ENCODE measurements at places on chromosomes 7 and 10. TPM values are rescaled to one million over a fixed set of nuclear protein-coding genes. Genes with fewer than 3 reads are reported as not detected.

TMEM229A gene
- total RNA-seq, result not detected

SPRN gene
- total RNA-seq, result 0.35 TPM

- no peak for DNase-seq
Measured at GRCh38 chr7:105786520-105787470, 89.6 kb downstream of the ATXN7L1 start.

DNA sequence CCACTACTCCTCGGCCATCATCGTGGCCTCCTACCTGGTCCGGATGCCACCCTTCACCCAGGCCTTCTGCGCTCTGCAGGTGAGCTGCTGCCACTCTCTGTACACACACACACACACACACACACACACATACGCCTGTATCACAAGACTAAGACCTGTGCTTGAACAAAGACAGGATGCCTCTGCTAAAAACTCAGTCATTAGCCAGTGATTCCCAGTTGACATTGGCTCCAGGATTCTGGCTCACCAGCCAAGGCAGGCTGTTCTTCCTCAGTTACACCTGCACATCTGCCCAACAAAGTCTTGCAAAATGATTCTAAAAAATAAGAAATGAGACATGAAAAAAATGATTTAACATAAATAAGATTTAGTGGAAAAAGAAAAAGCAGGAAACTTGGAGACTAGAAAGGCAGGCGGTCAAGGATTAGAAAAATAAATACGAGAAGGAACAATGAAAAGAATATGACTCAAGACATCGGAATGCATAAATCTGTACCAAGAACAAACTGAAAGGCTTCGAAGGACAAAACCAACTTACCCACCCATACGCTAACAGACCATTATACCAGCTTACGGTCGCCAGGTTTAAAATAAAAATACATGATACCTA, 7.4 kb upstream of the LRRC18 start:
- peak; percentile 9 for DNase-seq

FAM13C gene
- total RNA-seq, result not detected

- DNase-seq, result no peak
Measured at GRCh38 chr7:20364571-20365196, 34.0 kb downstream of the ITGB8 start.

TWIST1 gene
- total RNA-seq, result not detected

DNA sequence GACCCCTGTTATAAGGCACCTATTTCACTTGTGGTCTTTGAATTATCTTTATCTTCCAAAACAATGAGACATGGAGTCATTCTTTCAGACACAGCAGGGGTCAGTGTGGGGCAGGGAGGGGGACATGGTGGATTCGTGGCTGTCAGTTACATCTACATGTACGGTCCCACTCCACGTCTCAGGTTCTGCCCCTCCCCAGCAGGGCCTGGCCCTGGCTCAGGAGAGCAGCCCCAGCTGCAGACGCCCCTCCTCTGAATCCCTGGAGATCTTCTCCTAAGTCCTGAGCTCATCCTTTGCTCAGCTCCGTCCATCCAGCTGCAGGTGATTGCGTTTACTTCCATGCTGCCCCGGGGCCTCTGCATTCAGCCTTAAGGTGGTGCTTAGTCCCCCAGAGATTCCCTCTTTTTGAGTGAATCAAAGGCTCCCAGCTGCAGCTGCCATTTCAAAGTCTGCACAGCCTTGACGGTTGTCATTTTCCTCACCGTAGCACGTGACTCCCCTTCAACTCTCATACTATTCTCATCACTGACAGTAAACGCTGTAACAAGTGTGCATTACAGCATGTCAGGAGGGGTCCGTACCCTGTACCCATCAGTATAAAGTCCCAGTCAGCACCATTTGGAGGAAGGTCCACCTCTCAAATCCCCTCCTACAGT, 113.4 kb upstream of the TCERG1L start:
- DNase-seq, result no peak

GIMAP1 gene
- not detected for total RNA-seq

STEAP2 gene
- total RNA-seq, result 7.1 TPM

CWF19L1 gene
- total RNA-seq, result 21.9 TPM

DNA sequence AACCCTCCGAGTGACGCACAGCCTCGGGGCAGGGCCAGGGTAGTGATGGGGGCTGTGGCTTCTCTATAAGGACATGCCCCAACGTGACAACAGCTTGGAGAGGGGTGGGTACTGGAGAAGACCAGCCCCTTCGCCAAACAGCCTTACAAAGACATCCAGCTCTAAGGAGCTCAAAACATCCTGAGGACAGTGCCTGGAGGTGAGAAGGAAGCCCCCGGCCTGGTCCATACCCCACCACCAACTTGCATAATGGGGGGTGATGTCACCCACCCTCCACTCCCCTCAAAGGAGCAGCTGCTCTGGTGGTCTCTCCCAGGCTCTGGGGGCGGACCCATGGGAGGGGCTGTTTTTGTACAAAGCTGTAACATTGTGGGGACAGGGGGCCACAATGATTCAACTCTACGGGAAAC, 15.1 kb downstream of the PRSS2 start:
- DNase-seq, result no peak

OR6V1 gene
- not detected for total RNA-seq

DNA sequence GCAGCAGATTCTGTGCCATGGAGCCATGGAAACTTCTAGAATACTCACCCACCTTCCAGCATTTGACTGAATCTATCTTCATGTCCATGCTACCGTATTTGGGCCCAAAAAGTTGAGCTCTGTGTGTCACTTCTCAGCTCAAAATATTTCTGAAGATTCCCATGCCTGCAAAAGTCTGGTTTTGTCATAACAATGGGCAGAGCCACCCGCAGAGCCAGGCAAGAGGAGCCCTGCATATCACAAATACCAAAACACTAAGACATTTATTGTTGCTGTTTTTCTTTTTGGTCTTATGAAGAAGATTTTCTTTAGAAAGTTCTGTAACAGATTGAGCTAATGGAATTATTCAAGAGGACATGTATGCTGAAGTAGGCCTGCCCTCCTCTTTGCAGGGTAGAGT, 68.1 kb downstream of the PRTFDC1 start:
- DNase-seq, result no peak

DNA sequence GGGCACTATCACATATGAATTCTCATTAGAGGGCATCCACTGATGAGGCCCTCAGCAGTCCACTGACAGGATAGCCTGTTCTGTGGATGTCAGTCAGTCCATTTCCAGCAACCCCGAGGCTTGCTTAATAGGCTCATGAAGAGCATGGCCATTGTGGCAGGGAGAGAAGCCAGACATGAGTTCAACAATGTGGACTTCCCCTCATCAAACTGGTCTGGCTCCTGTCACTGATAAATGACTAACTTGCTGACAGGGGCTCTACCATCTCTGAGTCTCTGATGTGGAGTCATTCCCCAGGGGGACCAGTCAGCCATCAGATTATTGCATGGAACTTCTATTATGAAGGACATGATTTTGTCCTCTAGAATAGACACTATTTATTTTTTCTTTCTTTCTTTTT, 19.8 kb upstream of the TRIL start:
- DNase-seq, result no peak

CDK6 gene
- total RNA-seq, result 189 TPM

DNA sequence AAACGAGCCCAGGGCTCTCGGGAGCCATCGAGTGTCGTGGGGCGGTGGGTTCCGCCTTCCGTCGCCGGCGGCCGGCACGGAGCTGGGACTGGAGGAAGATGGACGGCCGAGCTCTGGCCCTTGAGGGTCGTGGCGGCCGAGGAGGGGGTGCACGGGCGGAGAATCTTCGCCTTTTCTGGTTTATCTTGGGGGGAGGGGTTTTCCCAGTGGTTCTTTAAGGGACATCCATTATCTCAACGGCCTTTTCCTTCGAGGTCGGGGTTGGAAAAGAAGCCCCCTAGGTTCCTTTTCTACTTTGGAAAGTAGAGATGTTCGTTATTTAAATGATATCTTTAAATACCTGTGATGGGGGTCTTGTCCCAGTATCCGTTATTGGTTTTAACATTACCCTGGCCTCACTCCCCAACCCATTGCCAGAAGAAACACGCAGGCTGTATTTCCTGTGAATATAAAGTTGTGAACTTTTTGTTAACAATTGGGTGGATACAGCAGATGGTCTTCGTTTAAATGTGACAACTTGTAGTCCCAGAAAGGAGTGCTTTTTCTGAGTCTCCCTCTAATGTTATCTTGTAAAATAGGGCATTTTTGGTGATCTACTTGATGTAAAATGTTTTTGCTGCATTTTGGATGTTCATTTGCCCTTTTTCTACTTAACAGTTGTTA, 765 bp downstream of the CCAR1 start:
- DNase-seq, result no peak

GRCh38 chr10:125779403-125780327, 4.0 kb upstream of the MMP21 start:
- peak; percentile 21 for DNase-seq

- peak; percentile 73 for DNase-seq
Measured at GRCh38 chr7:44473295-44473694, 17.2 kb downstream of the NUDCD3 start.

GRCh38 chr10:97673736-97674525, 13.1 kb downstream of the AVPI1 start:
- DNase-seq, result peak; percentile 76

DNA sequence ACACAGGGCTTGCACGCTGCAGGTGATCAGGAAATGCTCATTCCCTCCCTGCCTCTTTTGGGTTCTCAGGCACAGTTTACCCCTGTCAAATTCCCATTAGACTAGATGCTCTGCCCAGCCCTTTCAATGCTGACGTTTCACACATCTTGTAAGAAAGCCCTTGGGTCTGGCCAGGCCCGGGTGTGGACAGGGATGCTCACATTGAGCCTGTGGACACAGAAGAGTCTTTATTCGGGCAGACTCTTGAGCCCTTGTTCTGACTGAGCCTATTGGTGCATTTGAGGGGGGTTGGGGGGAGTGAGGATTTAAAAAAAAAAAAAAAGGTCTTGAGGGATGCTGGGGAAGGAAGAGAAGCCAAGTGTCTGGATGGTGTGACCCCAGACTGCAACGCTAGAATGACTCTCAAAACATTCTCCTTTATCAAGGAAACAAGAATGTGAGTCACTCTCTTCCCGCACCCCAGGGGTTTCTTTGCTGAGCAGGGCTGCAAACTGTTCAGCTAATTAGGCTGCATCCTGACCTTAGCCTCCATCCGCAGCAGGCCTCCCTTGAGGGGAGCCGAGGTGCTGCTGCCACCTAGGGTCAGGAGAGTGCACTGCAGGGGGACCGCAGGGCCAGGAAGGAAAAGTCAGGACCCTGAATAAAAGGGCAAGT, 53.6 kb upstream of the TMEM72 start:
- DNase-seq, result peak; percentile 50

RGR gene
- total RNA-seq, result not detected

CLCN1 gene
- total RNA-seq, result not detected

DNA sequence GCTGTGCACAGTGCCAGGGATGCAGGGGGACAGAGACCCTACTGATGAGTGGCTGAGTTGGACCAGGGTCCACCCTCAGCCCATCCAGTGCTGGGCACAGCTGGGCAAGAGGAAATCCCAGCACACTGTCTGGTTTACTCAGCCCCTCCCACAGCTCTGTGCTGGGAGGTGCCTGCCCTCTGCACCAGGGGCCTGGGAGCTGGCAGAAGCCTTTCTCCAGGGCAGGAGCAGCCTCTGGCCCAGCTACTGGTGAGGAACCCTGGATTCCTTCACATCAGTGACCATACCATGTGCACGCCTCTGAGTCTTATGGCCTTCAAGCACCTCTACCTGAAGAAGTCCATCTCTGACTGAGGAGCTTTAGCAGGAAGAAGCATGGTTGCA, 25.9 kb upstream of the C10orf71 start:
- no peak for DNase-seq

DNA sequence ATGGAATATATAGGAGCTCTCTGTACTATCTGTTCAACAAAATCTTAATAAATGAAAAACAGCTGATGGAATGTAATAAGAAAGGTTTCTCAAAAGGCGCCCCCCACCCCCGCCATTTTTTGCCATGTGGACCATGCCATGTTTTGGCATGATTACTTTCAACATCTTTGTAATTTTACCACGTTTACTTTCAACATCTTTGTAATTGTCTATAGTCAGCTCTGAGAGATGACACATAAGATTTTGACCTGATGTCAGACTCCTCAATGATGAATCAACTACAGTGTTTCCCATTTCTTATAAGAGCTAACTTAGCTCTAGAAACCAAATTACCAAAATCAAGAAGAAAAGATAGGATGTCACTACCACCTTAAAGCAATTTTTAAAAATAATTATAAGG, 144.9 kb upstream of the AHR start:
- DNase-seq, result no peak

Data from renal cortical epithelial cell (primary cell).